ENCODE measurements at places on chromosomes 1 and 21.

DNA sequence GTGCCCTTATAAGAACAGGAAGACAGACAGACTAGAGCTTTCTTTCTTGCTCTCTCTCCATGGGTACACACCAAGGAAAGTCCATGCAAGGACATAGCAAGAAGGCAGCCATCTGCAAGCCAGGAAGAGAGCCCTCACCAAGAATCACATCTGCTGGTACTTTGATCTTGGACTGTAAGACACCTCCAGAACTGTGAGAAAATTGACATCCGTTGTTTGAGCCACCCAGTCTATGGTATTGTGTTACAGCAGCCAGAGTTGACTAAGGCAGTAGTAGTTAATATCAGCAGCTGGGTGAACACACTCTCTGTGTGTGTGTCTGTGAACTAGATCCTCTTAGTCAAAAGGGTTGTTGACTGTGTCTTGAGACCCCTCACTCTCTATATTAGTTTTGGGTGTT is 53.8 kb upstream of the PPP2R5A start:
- no peak for DNase-seq

- DNase-seq, result no peak
These were observed 88.9 kb downstream of the PROX1 start for GRCh38 chr1:214076708-214077065.

DNA sequence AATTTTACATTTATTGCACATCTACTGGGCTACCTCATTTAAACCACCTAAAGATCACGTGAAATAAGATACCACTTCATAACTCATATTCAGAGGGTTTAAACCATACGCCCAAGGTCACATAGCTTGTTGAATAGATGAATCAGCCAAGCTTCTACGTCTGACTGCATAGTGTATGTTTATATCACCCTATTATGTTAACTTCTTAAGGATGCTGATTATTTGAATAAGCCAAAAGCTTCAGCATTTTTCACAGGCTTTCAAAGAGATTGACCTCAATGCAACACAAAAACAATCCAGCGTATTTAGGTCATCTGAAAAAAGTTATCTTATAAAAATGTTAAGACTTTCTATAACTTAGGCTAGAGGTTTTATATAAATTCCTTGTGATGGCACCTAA is 373.8 kb downstream of the TGFB2 start:
- DNase-seq, result peak; percentile 35

- DNase-seq, result no peak
These were observed 6.3 kb downstream of the PRCC start for GRCh38 chr1:156773607-156774006.

DNA sequence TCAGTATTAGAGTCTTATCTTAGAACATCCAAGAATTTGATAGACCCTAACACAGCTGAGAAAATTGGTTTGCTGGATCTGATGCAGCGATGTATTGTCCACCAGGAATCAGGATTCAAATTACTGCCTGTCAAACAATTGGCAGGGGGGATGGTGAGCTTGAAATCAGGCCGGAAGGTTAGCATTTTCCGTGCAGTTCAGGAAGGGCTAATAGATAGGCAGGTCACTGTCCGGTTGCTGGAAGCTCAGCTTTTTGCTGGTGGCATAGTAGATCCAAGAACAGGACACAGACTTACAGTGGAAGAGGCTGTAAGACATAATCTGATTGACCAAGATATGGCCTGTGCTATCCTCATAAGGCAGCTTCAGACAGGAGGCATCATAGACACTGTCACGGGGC is 127.2 kb downstream of the MACF1 start:
- no peak for DNase-seq

DNA sequence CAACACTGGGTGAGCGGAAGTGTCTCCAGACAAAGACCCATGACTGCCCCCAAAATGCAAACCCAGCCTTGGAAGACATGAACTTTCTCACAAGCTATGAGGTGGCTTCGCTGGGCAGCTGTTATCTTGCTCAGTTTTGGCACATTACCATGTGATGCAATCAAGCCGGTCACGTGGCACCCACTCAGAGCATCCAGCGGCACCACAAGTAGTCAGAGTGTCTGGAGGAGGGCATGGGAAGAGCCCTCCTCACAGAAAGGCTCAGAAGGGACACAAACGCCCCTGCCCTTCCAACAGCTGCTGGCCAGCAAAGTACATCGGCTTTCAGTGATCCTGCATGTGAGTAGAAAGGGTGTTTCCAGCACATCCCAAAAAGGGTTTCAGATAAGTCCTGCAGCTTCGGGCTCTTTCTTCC is 145.5 kb upstream of the IRF2BP2 start:
- DNase-seq, result peak; percentile 92

DNA sequence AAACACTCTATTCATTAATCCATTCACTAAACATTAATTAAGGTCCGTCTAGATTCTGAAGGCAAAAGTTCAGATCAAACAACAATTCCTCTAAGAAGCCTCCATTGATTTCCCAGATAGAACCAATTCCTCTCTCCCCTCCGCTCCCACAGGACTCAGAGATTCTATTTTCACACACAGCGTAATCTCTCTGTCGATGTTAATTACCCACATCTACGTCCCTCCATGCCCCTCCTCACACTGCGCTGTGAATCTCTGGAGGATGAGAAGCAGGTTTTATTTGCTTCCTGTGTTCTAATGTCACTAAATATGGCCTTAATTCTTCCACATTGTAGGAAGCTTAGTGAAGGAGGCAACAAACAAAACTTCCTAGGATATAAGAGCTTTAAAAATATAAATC is 306.7 kb downstream of the DSCAM start:
- no peak for DNase-seq

- no peak for DNase-seq
These were observed 22.1 kb upstream of the KCNA3 start for GRCh38 chr1:110696818-110697217.

- no peak for DNase-seq
These were observed 94.8 kb downstream of the DIRAS3 start for GRCh38 chr1:67955591-67955990.

DNA sequence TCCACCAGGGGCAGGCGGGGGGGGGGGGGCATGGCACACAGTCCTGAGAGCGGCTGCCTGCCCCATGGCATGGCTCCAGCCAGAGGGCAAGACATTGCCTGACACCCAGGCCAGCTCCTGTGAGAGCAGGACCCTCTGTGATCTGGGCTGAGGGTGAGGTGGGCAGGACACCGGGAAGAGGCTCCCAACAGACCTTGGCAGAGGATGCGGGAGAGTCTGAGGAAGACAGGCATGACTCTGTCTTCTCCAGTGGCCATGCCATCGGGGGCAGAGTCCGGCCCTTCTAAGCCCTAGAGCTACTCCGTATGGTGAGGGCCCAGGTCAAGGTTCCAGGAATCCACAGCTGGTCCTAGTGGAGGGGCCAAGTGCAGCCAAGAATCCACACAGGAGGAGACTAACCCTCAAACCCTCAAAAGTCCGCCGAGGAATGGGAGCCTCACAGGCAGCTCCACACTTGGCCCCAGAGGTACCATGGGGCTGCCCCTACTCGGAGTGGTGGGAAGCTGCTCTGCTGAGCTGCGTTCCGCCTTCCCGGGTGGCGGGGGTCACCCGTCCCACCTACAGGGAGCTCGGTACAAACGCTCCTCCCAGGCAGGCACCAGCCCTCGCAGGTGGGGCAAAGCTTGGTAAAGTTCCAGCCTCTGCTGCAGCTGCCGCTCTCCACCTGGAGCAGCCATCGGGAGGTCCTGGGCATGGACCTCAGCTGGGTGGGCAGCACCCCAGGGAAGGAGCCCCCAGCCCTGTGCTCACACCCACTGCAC is 6.5 kb downstream of the ACTRT2 start:
- no peak for DNase-seq

DNA sequence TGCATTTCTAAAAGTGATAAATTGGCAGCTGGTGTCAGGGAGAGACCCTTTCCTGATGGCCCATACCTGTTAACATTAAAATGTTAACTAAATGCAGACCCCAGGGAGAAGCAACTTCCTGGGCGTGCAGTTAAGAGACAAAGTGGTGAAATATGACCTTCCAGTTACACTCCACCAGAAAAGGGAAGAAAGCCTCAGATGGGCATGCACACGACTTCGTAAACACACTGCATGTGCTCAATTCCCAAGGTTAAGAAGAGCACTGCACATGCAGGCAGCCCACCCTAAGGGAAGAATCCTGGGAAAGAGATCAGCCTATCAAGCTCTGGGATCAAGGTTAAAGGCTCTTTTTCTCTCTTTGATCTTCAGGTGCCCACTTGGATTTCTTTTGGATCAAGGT is 9.7 kb upstream of the GBP6 start:
- DNase-seq, result no peak

DNA sequence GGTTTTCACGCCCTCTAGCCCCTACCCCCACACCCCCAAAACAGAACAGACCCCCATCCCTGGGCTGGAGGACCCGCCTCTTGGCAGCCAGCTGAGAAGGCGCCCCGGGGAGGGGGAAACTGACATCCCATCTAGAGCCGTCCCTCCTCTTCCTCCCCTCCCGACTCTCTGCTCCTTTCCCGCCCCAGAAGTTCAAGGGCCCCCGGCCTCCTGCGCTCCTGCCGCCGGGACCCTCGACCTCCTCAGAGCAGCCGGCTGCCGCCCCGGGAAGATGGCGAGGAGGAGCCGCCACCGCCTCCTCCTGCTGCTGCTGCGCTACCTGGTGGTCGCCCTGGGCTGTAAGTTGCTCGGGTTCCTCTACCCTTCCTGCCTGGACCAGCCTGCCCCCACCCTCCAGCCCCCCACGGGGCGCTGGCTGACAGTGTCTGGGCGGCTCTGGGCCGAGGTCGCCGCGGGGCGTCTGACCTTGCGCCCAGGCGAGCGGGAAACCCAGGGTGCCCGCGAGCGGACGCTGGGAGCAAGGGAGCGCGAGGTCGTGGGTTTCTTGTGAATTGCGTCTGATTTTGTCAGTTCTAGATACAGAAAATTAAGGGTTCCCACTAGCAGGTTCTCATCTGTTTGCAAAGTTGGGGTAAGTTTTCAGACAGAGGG is 618 bp downstream of the JAM2 start:
- no peak for DNase-seq

DNA sequence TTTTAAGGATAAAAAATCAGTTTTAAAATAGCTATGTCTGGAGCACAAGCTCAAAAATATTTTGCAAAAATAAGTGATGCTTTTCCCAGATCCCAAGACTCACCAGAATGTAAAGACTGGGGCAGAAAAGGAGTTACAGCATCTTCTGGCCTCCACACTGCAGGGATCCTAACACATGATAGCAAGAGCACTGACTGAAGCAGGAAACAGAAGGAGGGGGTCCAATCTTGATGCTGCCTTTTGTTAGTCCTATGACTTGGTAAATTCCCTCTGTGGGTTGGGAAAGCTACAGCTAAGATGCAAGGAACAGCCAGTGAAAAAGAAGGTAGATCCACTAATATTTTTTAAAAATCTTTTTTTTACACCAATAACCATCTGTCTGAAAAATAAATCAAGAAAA is 54.2 kb upstream of the TNR start:
- DNase-seq, result no peak

DNA sequence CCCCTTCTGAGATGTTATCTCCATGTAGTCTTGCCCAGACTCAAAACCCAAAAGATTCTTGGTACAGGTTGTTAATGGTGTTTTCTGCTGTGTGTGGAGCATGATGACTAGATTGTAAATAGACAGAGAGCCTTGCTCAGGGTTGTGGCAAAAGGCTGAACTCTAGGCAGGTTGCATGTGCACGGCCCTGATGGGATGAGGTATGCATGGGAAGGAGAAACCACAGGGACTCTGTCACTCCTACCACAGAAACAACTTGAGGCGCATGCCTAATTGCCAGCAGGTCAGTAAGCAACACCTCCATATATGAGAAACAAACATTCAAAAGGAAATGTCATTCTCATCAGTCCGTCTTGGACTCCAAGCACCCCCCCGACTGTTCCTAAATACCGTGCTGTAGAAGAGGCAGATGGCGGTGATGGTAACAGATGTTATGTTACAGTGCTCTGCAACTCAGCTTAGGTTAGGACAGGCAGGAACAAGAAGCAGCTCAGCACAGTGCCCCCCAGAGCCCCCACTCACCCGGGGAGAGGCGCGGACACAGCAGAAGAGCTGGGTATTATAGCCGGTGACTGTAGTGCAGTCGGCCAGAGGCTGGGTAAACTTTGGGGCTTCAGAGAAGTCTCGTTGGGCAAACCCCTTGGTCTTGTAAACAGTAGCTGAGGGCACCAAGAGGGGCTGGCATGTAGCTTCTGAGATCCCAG is 10.9 kb downstream of the MYBPHL start:
- no peak for DNase-seq

- DNase-seq, result no peak
These were observed 11.3 kb upstream of the ADORA1 start for GRCh38 chr1:203116091-203116820.

DNA sequence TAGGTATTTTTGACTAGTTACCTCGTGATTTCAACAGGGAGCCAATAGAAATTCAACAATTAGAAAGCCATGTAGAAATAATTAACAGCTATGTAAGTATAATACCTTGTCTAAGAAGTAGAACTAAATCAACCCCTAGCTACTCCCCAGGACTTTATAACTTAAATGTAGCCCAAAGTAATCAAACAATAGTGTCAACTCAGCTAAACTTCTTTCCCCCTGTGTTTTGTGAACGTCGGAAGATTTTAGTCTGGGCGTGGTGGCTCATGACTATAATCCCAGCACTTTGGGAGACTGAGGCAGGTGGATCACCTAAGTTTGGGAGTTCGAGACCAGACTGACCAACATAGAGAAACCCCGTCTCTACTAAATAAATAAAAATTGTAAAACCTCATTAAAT is 579.9 kb upstream of the NCAM2 start:
- DNase-seq, result no peak

- DNase-seq, result no peak
These were observed 50.7 kb downstream of the RGS7 start for GRCh38 chr1:241306125-241306790.

GRCh38 chr1:214966346-214966745 is 116.2 kb upstream of the KCNK2 start:
- DNase-seq, result peak; percentile 59

DNA sequence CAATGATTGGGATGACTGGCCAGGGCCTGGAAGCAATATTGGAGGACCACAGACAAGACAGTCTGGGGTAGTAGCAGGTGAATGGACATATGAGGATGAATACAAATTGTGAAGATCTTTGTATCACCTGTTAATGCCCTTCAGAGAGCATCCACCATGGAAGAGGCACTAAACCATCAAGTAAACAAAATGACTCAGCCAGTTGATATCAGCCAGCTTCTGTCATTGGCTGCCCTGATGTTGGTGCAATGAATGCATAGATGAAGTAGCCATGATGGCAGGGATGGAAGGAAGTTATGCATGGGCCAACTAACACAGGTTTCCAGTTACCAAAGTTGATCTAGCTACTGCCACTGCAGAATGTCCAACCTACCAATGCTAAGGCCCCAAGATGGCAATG is 16.1 kb upstream of the ERI3 start:
- DNase-seq, result no peak
